WTC11 (cell line): ENCODE measurements at places on chromosomes 13 and 19. TPM values are rescaled to one million over a fixed set of nuclear protein-coding genes. Genes with fewer than 3 reads are reported as not detected.

The CCDC169 gene
- total RNA-seq: 36.8 to 41.8 TPM (median 39.8 TPM) in 3 replicates

The ACER1 gene
- not detected in 3 replicates for total RNA-seq

The MCEMP1 gene
- total RNA-seq: not detected in 3 replicates

The CERS1 gene
- 14.7 to 24.5 TPM (median 22.6 TPM) in 3 replicates for total RNA-seq

The SERPINE3 gene
- 0.16 to 0.64 TPM (median 0.59 TPM) in 3 replicates for total RNA-seq
